Stomach (tissue), 19 donors: ENCODE measurements at places on chromosomes 3 and 15. TPM values are rescaled to one million over a fixed set of nuclear protein-coding genes. Genes with fewer than 3 reads are reported as not detected.

GRCh38 chr15:101294731-101295606, at the start of gene SNRPA1:
Gene SNRPA1 (minus strand): TSS chr15:101295248. CDS start chr15:101295178, 70 bp downstream.
- DNase-seq, result peak; percentile 99

- DNase-seq, result peak; percentile 59
Measured at GRCh38 chr15:69615736-69616135, 163.1 kb downstream of the RPLP1 start.

DNA sequence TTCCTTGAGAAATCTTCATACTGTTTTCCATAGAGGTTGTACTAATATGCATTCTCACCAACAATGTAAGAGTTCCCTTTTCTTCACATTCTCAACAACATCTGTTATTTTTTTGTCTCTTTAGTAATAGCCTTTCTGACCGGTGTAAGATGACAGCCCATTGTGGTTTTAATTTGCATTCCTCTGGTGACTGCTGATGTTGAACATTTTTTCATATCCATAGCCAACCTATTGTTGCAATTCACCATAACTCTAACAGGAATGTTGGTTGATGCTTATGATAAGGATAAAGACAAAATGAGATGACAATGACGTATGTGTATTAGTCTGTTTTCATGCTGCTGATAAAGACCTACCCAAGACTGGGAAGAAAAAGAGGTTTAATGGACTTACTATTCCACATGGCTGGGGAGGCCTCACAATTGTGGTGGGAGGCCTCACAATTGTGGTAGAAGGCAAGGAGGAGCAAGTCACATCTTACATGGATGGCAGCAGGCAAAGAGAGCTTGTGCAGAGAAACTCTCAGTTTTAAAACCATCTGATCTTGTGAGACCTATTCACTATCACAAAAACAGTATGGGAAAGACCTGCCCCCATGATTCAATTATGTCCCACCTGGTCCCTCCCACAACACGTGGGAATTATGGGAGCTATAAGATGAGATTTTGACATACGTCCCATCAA, 37.6 kb upstream of the RHCG start:
- DNase-seq, result no peak

Gene SAMMSON
- not detected for total RNA-seq

Gene CAND2
- under 0.01 TPM for total RNA-seq

Gene PDZRN3
- total RNA-seq, result 80.6 TPM

Gene CYFIP1
- 82.8 TPM for total RNA-seq
